Mammary epithelial cell (primary cell): ENCODE measurements at places on chromosomes 2 and 18.

GRCh38 chr2:43081131-43081765 is 145.2 kb downstream of the ZFP36L2 start:
- DNase-seq = no peak

GRCh38 chr2:15174567-15174966 is 386.6 kb downstream of the NBAS start:
- DNase-seq = no peak

DNA sequence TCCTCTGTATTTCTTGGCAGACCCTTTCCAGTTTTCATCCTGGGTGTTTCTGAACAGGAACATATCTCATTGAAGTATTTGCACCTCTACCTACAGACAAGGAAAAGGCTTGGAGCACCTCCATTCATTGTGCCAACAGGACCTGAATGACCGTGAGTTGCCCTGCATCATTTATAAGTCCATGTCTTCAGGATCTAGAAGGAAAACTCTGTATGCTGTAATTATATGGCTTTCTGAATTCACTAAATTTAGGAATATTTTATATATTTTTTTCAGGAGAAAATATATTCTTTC is 402.3 kb upstream of the SLC14A2 start:
- DNase-seq = no peak

DNA sequence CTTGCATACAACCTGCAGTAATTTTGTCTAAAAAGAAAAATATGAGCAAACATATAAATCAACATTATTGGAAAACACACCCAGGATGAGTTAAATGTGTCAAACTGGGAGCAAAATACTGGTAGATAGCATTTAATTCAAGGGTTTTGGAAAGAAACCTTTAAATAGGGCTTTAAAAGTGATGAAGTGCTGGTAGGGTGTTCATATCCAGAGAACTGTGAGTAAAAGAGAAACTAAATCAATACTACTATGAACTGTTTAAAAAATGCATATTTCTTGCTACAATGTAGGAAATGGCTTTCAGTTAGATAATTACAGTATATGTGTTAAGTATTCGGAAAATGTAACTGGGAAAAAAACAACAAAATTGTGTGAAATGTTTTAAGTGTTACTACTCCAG is 117.8 kb downstream of the ATAD2B start:
- DNase-seq = no peak
